BJ (cell line): ENCODE measurements at places on chromosomes 2 and 18.
A peak's percentile ranks its signal among the peaks of the same experiment; 100 is the strongest.

DNA sequence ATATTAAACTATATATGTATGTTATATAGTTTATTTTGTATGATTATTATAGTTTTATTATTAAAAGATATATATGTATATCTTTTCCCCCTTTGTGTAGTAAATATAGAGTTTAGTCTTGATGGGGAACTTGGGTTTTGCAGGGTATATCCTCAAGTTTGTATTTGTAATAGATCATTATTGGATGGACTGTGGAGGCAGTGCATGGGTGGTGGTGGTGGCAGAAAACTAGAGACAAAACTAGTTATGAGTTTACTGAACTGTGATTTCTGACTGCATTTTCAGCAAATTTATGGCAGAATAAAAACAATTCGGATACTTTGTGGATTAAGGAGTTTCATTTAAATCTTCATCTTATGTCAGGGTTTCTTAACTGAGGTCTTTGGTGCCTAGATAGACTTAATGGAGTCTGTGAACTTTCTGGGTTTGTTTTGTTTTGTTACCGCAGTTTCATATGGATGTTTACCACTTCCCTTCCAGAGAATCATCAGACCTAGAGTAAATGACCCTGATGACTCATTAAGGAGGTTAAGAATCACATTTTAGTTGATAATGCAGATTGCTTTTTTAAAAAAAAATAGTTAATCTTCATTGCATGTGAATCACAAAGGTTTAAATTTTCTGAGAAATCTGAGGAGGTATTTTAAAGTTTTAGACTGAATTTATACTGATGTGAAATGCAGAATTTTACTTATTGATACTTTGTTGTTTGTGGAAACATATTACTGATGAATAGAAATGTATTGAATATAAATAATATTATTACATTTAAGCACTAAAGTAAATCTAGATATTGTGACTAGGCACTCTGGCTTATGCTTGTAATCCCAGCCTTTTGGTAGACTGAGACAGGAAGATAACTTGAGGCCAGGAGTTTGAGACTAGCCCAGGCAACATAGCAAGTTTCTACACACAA lies 14.5 kb downstream of the EPC2 start:
- DNase-seq: no peak

- no peak for DNase-seq
These were observed 44.7 kb upstream of the INHBB start for GRCh38 chr2:120301284-120301683.

GRCh38 chr2:11771971-11772615 lies 25.7 kb downstream of the LPIN1 start:
- no peak for DNase-seq

DNA sequence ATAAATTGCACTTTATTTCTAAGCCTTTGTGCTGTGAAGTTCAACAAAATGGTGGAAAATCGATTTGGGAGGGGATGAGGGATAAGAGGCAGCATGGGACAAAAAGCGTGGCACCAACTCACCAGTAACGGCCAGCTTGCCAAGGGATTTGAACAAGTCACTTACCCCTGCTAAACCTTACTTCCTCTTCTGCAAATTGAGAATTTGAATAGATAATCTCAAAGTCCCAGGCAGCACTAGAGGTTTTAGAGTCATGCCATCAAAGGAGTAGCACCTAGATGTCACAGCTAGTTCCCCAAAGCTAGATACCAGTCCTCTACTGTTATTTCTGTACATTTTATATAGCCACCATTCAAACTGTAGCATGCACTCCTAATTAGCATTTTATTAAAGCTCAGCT lies 83.7 kb upstream of the VRK2 start:
- no peak for DNase-seq

DNA sequence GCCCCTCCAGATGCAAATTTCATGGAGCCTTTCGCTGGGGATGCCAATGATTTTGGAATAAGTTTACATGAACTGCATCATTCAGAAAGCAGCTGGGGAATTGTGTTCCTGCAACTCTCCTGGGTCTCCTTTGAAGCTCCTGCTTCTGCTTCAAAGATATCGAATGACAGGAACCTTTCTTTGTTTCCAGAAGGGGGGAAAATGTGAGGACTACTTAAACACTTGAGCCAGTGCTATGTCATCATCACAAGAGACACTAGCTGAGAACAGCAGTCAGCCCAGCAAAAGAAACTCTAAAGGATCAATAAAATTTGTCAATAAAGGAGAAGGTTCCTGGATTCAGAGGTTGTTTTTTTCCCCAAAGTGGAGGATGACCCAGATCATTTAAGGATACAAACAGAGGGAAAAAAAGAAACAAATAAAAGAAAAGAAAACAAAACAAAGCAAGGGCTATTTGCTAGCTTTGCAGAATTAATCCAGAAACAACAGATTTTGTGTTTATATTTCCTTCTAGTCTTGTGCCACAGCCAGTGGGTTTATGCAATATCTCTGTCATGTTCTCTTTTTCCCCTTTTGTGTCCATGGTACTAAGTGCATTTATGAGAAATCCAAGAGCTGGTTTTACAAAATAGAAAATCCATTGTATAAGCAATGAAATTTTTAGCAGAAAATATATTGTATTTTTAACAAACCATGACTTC lies 463.7 kb downstream of the CDH2 start:
- DNase-seq: no peak

DNA sequence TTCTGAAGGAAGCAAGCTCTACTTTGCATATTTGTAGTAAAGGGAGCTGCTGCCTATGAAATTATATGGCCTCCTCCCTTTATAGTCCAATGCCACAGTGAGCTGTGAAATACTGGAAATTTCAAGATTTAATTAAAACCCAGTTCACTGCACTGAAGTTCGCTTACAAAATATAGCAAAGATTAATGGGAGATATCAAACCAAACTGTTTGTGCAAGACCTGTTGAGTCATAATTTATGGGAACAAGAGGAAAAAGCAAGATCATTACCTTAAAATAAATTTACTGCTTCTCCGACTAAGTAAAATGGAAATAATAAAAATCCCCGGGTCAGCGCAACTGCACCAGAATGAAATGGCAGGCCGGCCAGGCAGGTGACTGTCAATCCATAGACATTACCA lies 215.5 kb upstream of the RAB6C start:
- no peak for DNase-seq

DNA sequence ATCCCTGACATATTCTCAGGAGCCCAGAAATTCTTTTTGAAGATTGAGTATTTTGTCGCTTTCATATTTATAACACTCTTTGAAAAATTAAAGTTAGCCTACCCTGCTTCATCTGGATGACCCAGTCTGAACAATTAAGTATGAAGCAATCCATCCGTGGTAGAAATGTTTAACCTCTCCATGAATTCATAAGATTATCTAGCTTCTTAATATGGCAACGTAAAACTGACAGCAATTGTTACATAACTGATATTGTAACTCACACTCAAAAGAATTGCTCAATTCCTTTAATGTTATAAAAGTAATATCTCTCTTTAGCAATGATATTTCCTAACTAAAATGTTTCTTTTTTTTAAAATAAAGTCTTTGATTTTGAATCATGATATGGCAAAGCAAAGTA lies 7.2 kb upstream of the ABCA12 start:
- DNase-seq: no peak

GRCh38 chr2:144424559-144425240 lies 95.2 kb downstream of the ZEB2 start:
- DNase-seq: no peak

DNA sequence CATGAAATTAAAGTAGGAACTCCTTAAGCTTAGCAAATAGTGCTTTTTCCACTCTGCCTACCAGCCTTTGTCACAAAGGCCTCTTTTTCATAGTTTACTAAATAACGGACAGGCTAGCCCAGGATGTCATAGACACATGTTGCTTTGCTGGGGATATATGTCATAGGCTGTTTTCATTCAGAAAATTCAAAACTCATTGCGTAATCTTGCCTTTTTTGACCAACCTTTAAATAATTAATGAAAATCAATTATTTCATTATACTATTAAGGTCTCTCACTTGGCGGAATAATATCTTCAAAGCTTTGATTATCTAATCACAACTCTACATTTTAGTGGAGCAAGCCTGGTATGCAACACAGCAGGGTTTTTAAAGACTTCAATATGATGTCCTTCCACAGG lies 1245.7 kb upstream of the LRRTM1 start:
- no peak for DNase-seq

DNA sequence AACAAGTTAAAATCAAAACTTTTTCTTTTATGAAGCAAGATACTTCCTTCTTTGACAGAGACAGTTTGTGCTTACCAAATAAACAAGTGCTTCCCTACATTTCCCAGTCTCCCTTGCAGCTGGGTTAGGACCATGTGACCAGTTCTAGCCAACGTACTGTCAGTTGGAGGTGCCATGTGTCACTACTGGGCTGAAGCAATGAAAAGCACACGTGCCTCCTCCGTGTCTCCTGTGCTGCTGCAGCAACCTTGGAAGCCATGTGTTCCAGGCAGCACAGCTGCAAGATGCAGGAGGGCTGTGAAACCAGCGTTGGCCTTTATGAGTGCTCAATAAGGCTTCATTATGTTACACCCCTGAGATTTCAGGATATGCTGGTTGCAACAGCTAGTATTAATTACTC lies 93.2 kb downstream of the DHRS9 start:
- DNase-seq: no peak

DNA sequence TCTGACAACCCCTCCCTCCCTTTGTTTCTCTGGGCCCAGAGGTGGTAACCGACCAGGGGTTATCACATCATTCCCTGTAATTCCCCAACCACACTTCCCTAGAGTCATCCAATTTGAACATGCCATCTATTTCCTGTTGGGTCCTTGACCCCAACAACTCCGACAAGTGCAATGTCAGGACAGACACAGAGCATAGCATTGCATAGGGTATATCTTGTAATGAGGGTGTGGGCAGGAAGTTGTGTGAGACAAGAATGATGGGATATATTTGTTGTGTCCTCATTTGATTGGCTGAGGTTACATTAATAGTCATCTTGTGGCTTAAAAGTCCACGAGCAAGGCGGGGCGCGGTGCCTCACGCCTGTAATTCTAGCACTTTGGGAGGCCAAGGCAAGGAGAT lies 33.4 kb upstream of the CNOT11 start:
- DNase-seq: no peak

DNA sequence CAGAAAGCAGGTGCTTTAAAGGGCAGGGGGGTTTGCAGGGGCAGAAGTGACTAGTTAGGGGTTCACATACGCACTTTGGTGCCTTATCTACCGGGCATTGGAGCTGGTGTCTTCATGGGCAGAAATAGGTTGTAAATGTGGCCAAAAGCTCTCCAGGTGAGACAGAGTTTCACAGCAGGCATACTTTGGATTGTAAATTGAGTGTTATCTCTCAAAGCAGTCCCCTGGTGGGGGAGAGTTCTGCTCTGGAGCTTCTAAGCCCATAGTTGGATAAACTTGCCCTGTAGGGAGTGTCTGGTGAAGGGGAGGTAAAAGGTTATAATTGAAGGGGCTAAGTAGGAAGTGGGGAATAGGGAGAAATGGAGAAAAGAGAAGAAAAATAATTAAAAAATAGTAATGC lies 43.1 kb downstream of the COL4A3 start:
- DNase-seq: no peak

DNA sequence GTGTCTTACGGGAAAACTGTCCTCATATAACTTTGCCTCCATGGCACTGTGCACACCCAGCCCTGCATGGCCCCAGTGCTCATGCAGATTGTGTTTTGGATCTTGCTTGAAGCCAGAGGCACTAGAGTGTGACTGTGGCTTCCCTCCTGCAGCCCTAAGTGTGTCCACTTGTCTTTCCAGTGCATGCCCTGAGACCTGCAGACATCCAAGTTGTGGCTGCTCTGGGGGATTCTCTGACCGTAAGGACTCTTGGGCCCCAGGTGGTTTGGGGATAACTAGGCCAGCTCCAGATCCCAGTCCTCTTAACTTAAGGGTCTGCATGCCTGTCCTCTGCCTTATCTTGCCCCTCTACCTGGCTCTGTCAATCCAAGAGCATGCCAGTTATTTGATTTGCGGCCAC lies 96.6 kb downstream of the PLB1 start:
- DNase-seq: no peak

- DNase-seq: no peak
These were observed 66.5 kb downstream of the THNSL2 start for GRCh38 chr2:88236666-88237065.

DNA sequence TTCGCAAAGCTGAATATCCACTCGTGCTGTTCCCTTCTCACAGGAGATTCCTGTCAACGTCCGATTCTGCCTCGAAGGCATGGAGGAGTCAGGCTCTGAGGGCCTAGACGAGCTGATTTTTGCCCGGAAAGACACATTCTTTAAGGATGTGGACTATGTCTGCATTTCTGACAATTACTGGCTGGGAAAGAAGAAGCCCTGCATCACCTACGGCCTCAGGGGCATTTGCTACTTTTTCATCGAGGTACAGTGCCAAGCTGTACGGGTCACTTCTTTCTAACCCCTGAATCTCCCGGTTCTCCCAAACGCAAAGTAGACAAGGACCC lies 14.6 kb downstream of the CNDP2 start:
- DNase-seq: no peak

- peak; percentile 9 for DNase-seq
These were observed 47.3 kb upstream of the B3GNT7 start for GRCh38 chr2:231348173-231348572.

GRCh38 chr18:74748809-74749208 lies 151.1 kb downstream of the ZNF407 start:
- no peak for DNase-seq

DNA sequence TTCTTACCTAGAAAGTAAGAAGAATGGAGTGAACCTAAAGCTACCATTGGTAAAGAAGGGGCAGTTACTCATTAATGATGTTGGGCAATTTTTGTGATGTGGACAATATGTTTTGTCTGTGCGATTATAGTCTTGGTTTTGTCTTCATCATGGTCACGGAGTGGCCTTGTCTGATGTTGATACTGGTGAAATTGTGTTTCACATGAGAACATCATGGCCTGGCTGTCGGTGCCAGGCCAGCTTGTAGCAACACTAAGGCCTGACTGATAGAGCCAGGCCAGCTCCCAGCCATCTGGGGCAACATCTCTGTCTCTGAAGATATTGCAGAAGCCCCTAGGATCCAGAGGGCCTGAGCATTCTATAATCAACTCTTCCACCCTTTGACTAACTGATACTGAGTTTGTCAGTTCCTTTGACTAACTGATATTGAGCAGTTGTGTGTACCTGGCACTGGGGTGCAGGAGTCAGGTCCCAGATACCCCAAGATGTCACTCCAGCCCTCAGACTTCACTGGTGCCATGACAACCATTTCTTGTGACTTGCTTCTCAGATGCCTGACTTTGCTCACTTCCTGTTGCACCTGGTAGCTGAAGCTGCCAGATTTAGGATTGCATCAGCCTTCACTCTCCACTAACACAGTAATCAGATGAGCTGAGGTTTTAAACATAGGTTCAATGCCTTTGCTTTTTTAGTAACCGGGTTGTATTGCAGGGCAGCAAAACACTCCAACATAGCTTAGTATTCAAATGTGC lies 62.5 kb downstream of the RPIA start:
- DNase-seq: no peak

DNA sequence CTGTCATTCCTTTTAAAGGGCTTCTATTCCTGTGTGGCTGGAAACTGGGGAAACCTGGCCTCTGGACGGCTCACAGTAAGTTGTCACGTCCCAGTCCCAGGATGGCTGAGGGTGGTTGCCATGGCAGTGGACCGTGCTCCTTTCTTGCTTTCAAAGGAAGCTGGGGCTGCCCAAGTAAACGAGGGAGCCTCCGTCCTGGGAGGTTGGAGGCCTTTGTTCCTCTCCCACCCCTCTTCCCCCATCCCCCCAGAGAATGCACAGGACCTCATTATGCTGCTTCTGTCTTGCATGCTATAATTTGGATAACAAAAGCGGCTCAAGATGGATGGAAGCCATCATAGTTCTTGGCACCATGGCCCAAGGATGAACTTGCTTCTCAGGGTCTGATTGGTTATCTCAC lies 325.5 kb upstream of the HS6ST1 start:
- no peak for DNase-seq
